ENCODE measurements at places on chromosomes 11 and 22. TPM values are rescaled to one million over a fixed set of nuclear protein-coding genes. Genes with fewer than 3 reads are reported as not detected.
A peak's percentile ranks its signal among the peaks of the same experiment; 100 is the strongest.

The PKDREJ gene
- not detected for total RNA-seq

The MEI1 gene
- 2.2 TPM for total RNA-seq

The GAL gene
- 1.4 TPM for total RNA-seq

The RPS6KB2 gene
- total RNA-seq, result 32.4 TPM

The H19 gene
- total RNA-seq, result 292 TPM

The TXN2 gene
- total RNA-seq, result 52.0 TPM

- no peak for DNase-seq
Measured at GRCh38 chr11:122572592-122572991, 82.9 kb upstream of the UBASH3B start.

GRCh38 chr11:17563231-17563646, 16.2 kb downstream of the OTOG start:
- peak; percentile 82 for DNase-seq

GRCh38 chr11:113405724-113406478, 18.3 kb downstream of the ANKK1 start:
- no peak for DNase-seq

- DNase-seq, result no peak
Measured at GRCh38 chr22:16774911-16775500, 50.2 kb downstream of the XKR3 start.

DNA sequence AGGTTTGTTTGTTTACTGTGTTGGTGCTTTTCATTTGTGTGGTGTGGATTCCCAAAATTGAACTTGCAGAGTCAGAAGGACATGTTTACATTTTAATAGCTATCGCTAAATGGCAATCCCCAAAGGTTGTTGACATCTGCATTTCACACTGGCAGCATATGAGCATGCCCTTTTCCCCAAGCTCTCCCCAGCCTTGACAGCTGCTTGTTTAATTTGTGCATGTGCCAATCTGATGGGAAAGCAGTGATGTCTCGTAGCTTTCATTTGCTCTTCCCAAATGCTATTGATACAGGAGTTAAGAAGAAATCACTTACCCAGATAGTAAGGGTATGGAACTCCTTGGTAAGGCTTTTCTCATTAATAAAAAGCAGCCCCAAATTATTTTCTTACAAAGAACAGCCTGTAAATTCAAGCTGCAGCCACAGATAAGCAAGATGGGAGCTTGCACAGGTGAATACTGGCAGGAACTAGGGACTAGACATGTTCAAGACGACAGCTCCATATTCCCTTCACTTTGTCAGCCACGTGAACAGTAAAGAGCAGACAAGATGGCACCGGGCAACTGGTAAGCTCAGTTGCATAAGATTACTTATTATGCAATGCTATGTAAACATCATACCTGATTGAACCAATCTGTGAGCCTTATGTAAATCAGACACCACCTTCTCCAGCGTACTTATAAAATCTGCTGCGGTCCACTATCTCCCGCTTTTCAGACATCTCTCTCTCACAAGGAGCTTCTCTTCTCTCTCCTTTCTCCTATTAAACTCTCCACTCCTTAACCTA, 87.4 kb downstream of the IGLL5 start:
- no peak for DNase-seq

- DNase-seq, result no peak
Measured at GRCh38 chr11:67422891-67423290, 5.4 kb upstream of the RPS6KB2 start.

- DNase-seq, result no peak
Measured at GRCh38 chr11:123760894-123761293, 6.6 kb upstream of the OR6X1 start.

GRCh38 chr11:114059984-114060391, 477 bp downstream of the ZBTB16 start:
- no peak for DNase-seq

DNA sequence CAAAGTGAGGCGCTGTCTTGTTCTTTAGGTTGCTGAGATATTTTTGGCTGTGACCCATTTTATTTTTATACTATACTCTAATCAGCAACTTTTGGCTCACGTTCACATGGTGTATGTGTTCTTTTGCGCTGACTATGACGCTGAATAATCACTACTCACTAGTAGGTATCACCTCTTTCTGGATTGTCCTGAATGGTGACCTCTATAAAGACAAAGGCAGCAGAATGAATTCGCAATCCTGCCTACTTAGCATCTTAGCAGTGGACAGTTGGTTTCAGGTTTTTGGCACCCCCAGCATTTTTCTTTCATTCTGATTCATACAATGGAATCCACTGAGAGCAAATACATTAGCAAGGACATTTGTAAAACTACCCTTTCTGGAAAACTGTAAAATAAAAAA, 351.3 kb downstream of the JRKL start:
- no peak for DNase-seq

- peak; percentile 72 for DNase-seq
Measured at GRCh38 chr22:37212174-37212906, at the start of gene SSTR3. TSS of gene SSTR3 (minus strand) at chr22:37212477. CDS start at chr22:37207803, 4,674 bp downstream.

DNA sequence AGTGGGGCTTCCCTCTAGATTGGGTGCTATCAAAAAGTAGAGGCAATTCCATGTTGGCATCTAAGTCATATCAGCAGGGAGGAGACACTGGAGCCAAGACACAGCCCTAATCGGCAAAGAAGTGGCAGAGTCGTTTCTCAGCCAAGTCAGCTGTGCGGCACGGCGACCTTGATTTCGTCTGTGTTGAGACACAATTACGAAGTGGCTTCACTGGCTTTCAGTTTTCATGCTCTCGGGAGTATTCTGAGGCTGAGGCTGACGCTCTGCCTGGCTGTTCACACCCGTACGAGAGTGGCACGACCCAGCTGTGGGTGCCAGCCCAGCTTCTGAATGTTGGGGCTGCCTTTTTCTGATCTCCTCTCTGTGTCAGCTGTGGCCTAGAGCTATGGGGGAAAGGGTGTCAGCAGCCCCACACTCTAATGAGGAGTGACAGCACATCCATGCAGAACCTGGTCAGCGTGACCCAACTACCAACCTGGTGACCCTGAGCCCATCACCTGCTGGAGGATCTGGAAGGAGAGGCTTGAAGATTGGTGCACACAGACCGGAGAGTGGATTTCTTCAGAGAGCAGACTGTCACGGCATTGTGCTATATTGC, 105.7 kb upstream of the TMEM45B start:
- DNase-seq, result peak; percentile 62

DNA sequence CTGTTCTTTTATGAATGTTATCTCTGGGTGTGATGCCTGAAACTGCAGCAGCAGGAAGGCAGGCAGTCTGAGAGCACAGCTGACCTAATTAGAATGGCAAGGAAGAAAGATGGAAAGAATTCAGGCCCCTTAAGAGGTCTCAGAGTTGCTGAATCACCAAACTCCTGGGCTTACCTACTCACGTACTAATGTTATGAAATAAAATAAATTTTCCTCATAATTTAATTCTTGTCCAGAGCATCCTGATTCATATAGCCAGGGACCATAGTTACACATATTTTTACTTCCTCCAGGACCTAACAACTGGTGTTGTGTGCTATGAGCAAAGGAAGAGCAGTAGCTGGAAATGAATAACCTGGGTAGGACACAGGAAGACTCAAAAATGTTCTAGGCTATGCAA, 41.9 kb downstream of the SNX19 start:
- no peak for DNase-seq

GRCh38 chr22:19579115-19579811, 55.1 kb upstream of the CLDN5 start:
- peak; percentile 73 for DNase-seq

DNA sequence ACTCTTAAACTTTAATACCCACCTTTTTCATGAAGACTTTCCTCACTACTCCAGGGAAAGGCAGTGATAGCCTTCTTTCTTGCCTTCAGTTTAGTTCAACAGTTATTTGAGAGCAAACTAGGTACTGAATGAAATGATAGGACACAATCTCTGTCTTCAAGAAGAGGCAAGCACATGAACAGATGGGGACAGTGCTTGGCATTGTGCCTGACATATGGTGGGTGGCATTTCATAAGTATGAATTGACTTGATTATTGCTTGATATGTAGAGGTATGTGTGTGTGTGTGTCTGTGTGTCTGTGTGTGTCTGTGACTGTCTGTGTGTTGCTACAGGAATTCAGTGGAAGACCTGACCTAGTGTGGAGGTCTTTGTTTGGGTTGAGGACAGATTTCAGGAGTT, 504.1 kb downstream of the NELL1 start:
- DNase-seq, result no peak

- no peak for DNase-seq
Measured at GRCh38 chr22:23845265-23846080, 6.7 kb upstream of the DERL3 start.

- DNase-seq, result no peak
Measured at GRCh38 chr11:67354075-67355022, 1.0 kb upstream of the POLD4 start.

GRCh38 chr22:44586999-44587736, 89.1 kb upstream of the RTL6 start:
- DNase-seq, result peak; percentile 83

DNA sequence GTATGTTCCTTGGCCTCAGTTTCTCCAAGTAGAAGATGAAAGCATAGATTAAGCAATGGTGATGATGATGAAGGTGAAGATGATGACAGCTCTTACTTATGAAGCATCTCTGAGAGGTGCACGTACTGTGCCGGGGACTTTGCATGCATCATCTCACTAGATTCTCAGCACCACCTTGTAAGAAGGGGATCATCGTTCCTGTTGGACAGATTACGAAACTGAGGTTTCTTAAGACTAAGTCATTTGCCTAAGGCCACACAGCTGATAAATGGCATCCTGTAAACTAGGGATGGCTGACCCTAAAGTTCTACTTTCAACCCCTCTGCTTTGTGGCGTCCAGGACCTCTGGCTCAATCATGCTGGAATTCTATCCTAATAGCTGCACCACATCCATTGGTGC, 8.7 kb downstream of the MS4A15 start:
- DNase-seq, result no peak

DNA sequence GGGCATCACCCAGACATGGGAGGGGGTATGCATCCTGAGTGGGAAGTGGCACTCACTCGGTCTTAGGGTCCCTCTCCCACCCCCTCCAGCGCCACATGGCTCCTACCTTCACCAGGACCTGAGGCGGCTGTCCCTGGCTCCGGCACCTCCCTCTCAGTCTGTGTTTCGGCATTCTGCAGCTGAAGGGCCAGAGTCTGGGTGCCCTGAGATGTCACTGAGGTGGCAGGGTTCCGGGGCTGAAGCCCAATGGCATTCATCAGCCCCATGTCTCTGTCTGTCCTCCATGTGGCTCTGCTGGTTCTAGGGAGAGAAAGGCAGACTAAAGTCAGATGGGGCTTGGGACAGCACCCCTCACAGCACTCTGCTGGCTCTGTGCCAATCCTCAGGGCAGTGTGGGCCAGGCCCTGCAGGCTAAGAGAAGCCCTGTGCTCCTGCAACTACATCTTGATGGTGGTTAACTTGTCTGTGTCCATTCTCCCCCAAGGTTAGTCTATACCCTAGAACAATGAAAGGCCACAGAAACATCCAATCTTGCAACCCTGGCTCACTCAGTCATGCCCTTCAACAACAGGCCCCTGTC, 16.9 kb upstream of the CHRM4 start:
- DNase-seq, result no peak

- DNase-seq, result peak; percentile 90
Measured at GRCh38 chr22:49966774-49967705, 6.5 kb downstream of the PIM3 start.

- peak; percentile 51 for DNase-seq
Measured at GRCh38 chr22:48949375-48950149, 878.1 kb downstream of the BRD1 start.

DNA sequence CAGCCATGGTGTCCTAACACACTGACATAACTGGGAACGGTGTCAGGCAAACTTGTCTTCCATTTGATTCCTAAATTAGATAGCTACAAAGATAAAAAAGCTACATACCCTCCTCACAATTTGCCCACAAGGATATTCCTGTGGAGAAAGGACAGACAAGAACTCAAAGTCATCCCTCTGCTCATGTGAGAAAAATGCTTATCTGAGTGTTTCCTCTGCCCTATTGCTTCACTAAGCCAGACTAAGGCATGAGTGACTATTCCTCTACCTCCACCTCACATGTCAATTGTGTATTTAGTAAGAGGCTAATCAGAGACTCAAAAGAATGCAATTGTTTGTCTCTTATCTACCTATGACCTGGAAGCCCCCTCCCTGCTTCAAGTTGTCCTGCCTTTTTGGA, 247.7 kb downstream of the DDX10 start:
- DNase-seq, result no peak

DNA sequence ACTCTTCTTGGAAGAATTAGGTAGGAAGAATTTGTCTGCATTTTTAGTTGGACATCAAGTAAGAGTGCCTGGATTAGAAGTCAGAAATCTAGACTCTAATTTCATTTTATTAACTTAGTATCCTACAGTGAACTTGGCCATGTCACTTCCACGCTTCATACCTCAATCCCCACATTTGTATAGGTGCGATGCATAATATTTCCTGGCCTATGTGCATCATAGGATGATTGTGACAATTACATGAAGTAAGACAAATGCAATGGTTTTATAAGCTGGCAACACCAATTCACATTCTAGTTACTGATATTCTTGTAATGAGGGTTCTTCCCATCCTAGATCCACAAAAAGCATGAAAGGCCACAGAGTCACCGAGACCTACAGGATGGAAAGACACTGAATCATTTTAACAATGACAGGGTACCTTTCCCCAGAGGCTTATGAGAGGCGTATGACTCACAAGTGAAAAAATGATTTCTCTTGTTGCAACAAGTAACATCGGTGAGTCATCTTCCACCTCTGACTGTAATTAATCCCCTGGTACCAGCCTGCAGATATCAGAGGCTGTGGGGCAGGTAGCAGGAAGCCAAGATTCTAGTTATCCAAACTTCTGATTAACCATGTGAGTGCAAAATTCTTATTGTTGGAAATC, 56.0 kb upstream of the OR5AK2 start:
- DNase-seq, result no peak

Data from mesenteric fat pad (tissue), 1 donor.